ENCODE measurements at places on chromosomes 3 and 15. TPM values are rescaled to one million over a fixed set of nuclear protein-coding genes. Genes with fewer than 3 reads are reported as not detected.
A peak's percentile ranks its signal among the peaks of the same experiment; 100 is the strongest.

DNA sequence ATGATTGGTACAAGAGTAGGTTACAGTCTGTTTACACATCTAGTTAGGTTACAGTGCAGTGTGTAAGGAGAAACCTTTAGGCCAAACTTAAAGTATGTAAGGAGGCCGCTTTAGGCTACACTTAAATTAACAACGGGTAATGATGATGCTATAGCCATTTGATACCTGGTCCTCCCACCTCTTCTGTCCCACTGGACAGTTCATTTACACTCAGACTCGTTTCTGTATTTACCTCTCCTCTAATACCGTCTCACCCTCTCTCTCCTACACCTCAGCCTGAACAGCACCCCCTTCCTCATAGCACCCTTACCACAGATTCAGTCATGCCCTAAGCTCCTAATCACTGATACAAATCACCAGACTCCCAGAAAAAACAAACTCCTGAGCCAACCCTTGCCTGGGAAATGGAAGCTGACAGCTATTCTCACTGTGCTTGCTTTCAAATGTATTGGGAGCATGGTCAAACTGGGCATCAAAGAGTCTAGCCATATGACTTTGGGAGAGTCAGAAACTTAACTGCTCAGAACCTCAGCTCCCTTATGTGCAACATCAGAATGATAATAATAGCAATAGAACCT, 241.3 kb upstream of the SETMAR start:
- no peak for DNase-seq
- no peak overlapping the region for H3K4me3 ChIP-seq
- H3K27me3 ChIP-seq, result no peaks in the 10 kb centered on the region
- H3K4me1 ChIP-seq, result no peaks in the 10 kb centered on the region

- H3K27me3 ChIP-seq, result no peaks in the 10 kb centered on the region
- DNase-seq, result no peak
- no peaks in the 10 kb centered on the region for H3K4me1 ChIP-seq
These were observed 44.4 kb upstream of the B3GALNT1 start for GRCh38 chr3:161149529-161149928.

- H3K4me3 ChIP-seq, result no peak overlapping the region
- H3K27me3 ChIP-seq, result no peaks in the 10 kb centered on the region
- H3K4me1 ChIP-seq, result no peaks in the 10 kb centered on the region
- no peak overlapping the region for H3K27ac ChIP-seq
These were observed 150.5 kb upstream of the COL8A1 start for GRCh38 chr3:99487894-99488293.

- no peaks in the 10 kb centered on the region for H3K36me3 ChIP-seq
- no peak for DNase-seq
- no peaks in the 10 kb centered on the region for H3K4me1 ChIP-seq
- no peaks in the 10 kb centered on the region for H3K27me3 ChIP-seq
- H3K4me3 ChIP-seq, result no peak overlapping the region
- no peak overlapping the region for H3K27ac ChIP-seq
These were observed 88.5 kb upstream of the NANOGP8 start for GRCh38 chr15:35173444-35174118.

GRCh38 chr3:30313840-30314239, 292.6 kb upstream of the TGFBR2 start:
- no peaks in the 10 kb centered on the region for H3K36me3 ChIP-seq
- no peak overlapping the region for H3K4me3 ChIP-seq
- H3K27ac ChIP-seq, result no peak overlapping the region
- H3K27me3 ChIP-seq, result no peaks in the 10 kb centered on the region
- DNase-seq, result no peak
- H3K4me1 ChIP-seq, result no peaks in the 10 kb centered on the region

DNA sequence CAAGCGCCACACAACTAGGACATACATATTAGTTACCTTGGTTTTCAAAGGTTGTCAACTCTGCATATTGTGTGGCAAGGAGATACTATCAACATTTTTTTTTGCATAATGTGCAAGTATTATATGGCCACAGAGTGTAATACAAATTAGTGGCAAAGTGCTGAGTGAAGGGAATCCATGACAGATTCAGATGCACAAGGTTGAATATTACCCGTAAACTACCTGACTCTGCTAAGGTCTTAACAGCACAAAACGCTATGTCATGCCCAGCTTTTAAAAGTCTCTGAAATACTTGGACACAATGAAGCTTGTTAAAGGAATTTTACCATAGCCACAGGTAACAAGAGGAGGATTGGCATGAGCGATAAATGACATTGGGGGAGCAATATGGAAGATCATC, 79.0 kb downstream of the SATB1 start:
- DNase-seq, result no peak
- H3K27ac ChIP-seq, result no peak overlapping the region
- H3K4me1 ChIP-seq, result no peaks in the 10 kb centered on the region
- peaks cover 15% of the 10 kb centered on the region for H3K36me3 ChIP-seq
- no peaks in the 10 kb centered on the region for H3K27me3 ChIP-seq
- H3K4me3 ChIP-seq, result no peak overlapping the region

GRCh38 chr15:96470681-96471310, 140.3 kb downstream of the NR2F2 start:
- no peaks in the 10 kb centered on the region for H3K27me3 ChIP-seq
- H3K4me1 ChIP-seq, result no peaks in the 10 kb centered on the region
- H3K36me3 ChIP-seq, result no peaks in the 10 kb centered on the region
- no peak overlapping the region for H3K27ac ChIP-seq
- DNase-seq, result peak; percentile 13

DNA sequence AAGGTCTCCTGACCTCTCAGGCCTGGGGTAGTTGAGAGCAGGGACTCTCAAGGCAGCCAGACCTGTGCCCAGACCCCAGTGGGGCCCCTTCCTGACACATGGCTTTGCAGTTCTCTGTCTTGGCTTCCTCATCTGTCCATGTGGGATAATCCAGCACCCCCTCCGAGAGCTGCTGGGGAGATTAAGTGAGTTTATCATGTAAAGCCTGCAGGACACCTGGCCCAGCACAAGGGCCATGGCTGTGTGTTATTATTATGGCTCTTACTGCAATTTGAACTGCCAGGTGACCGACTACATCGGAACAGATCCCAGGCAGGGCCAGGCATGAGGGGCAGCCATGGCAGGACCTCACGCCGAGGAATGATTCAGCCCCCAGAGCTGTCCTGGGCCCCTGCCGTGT, 12.6 kb downstream of the DUSP7 start:
- no peaks in the 10 kb centered on the region for H3K27me3 ChIP-seq
- DNase-seq, result no peak
- H3K4me3 ChIP-seq, result no peak overlapping the region
- peaks cover 48% of the 10 kb centered on the region for H3K4me1 ChIP-seq
- H3K36me3 ChIP-seq, result peaks cover 8% of the 10 kb centered on the region

- no peaks in the 10 kb centered on the region for H3K4me1 ChIP-seq
- H3K27me3 ChIP-seq, result no peaks in the 10 kb centered on the region
- no peak overlapping the region for H3K4me3 ChIP-seq
- H3K27ac ChIP-seq, result no peak overlapping the region
- H3K36me3 ChIP-seq, result no peaks in the 10 kb centered on the region
- DNase-seq, result no peak
These were observed 108.9 kb upstream of the TRIM42 start for GRCh38 chr3:140568842-140569520.

DNA sequence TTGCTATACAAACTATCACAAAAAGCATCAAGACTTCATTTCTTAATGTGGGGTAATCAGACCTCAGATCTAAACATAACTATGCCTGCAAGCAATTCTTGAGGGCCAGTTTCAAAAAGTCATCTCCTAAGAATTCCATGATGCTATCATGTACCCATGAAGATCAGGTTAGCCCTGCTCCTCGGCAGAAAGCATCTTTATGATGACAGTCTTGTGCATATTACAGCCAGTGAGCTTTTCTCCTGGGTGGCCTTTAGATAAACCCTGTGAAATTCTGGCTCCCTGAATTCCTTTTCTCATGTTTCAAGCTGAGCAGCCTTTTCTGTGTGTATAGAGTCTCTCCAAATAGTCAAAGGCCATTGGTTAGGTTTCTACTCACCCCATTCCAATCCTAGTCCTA, 201.9 kb upstream of the MCTP2 start:
- no peak for DNase-seq
- no peak overlapping the region for H3K27ac ChIP-seq
- no peaks in the 10 kb centered on the region for H3K4me1 ChIP-seq
- H3K27me3 ChIP-seq, result no peaks in the 10 kb centered on the region
- no peak overlapping the region for H3K4me3 ChIP-seq

- H3K36me3 ChIP-seq, result no peaks in the 10 kb centered on the region
- H3K27me3 ChIP-seq, result no peaks in the 10 kb centered on the region
- peak within 1 kb of the TSS; percentile 81 for H3K4me3 ChIP-seq
- H3K27ac ChIP-seq, result peak within 1 kb of the TSS; percentile 75
These were observed at the start of gene GPR160 for GRCh38 chr3:170037463-170038433. TSS of gene GPR160 (plus strand) at chr3:170037995. CDS start at chr3:170083973, 45,978 bp downstream.

GRCh38 chr3:4644951-4645350, 151.8 kb downstream of the ITPR1 start:
- no peaks in the 10 kb centered on the region for H3K27me3 ChIP-seq
- DNase-seq, result no peak
- peaks cover 8% of the 10 kb centered on the region for H3K36me3 ChIP-seq
- H3K4me1 ChIP-seq, result no peaks in the 10 kb centered on the region
- no peak overlapping the region for H3K4me3 ChIP-seq
- H3K27ac ChIP-seq, result no peak overlapping the region

GRCh38 chr3:185733980-185734724, 90.7 kb downstream of the IGF2BP2 start:
- H3K27ac ChIP-seq, result no peak overlapping the region
- H3K27me3 ChIP-seq, result no peaks in the 10 kb centered on the region
- no peaks in the 10 kb centered on the region for H3K36me3 ChIP-seq
- no peak for DNase-seq

DNA sequence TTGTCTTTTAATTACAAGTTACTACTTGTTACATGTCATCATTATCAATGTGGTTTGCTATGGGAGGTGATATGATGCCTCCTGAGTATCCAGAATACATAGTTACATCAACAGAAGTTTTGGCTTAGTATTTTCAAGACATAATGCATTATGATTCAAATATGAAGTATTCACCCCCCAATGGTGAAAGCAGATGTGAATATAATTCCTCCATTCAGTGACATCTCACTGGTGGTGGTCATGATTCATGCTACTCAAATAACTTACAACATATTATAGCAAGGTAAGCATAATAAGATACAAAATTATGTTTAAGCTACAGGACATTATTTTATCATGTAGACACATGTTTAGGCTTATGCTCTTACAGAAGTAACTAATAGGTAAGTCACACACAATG, 34.9 kb upstream of the TTBK2 start:
- no peak overlapping the region for H3K27ac ChIP-seq
- no peak for DNase-seq
- no peak overlapping the region for H3K4me3 ChIP-seq

DNA sequence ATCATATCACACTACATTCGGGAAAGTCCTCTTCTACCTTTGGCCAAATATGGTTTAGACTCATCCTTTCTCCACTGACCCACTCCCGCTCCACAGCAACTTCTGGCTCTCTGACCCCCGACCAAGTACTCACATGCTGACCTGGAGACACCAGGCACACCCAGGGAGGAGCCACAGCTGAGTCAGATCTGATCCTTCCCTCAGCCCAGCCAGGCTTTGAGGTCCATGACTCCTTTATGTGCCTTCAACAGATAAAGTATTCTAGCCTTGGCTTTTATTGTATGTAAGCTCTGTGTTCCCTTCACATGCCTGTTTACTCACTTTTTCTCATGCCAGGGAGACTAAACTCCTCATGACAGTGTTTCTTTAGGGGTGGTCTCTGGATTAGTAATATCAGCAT, 166.9 kb upstream of the UMPS start:
- no peak for DNase-seq
- no peak overlapping the region for H3K4me3 ChIP-seq
- H3K27me3 ChIP-seq, result no peaks in the 10 kb centered on the region
- H3K36me3 ChIP-seq, result no peaks in the 10 kb centered on the region

GRCh38 chr15:31278061-31278445, 48.6 kb upstream of the KLF13 start:
- no peaks in the 10 kb centered on the region for H3K36me3 ChIP-seq
- no peaks in the 10 kb centered on the region for H3K4me1 ChIP-seq
- H3K4me3 ChIP-seq, result no peak overlapping the region
- H3K27ac ChIP-seq, result no peak overlapping the region

DNA sequence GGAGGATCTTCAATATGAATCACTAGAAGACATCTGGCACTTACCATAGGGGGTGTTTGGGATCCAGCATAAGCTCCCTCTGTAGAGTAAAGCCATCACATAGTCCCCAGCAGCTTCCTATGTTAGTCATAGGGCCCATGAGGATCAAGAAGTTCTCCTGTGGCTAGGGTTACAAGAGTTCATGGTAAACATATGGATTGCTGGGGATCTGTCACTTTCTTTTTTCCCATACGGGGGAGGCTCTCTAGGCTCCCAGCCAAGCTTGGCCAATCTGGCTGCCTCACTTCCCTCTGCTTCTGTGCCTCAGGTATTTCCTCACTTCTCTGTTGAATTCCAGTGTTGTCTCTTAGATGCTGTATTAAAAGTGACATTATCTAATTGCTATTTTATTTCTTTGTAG, 597.9 kb downstream of the PDCD6IP start:
- peak; percentile 23 for DNase-seq
- H3K36me3 ChIP-seq, result no peaks in the 10 kb centered on the region
- H3K4me3 ChIP-seq, result no peak overlapping the region
- no peaks in the 10 kb centered on the region for H3K4me1 ChIP-seq

- H3K4me3 ChIP-seq, result no peak overlapping the region
- no peaks in the 10 kb centered on the region for H3K4me1 ChIP-seq
- H3K36me3 ChIP-seq, result no peaks in the 10 kb centered on the region
- DNase-seq, result no peak
- no peaks in the 10 kb centered on the region for H3K27me3 ChIP-seq
These were observed 119.2 kb upstream of the ZBED2 start for GRCh38 chr3:111714305-111714704.

GRCh38 chr3:48561045-48561736, 2.4 kb downstream of the UCN2 start:
- peak; percentile 50 for DNase-seq
- no peaks in the 10 kb centered on the region for H3K27me3 ChIP-seq
- peak overlapping the region; percentile 36 for H3K4me3 ChIP-seq

DNA sequence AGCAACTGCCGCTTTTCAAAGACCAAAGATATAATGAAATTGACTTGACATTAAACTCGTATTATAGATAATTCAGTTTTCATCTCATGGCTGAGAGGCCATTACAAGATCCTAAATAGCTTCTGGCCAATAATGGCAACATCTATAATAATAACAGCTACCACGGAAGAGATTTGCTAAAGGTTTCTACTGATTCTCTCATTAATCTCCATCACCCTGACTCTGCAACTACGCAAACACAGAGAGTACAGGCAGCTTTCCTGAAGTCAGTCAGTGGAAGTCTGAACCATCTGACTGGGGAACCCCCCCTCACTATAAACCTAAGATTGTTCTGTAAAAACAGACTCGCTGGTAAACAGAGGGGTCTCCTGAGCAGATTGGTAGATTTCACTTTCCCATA, 257.1 kb downstream of the MAGI1 start:
- H3K4me3 ChIP-seq, result no peak overlapping the region
- H3K36me3 ChIP-seq, result no peaks in the 10 kb centered on the region
- DNase-seq, result no peak
- H3K27me3 ChIP-seq, result no peaks in the 10 kb centered on the region

FAM3D gene
- 7.7 TPM for total RNA-seq

CELSR3 gene
- 1.7 TPM for total RNA-seq

SLCO2A1 gene
- 56.2 TPM for total RNA-seq

VIPR1 gene
- 262 TPM for total RNA-seq

SERPINI1 gene
- total RNA-seq, result 0.89 TPM

PGBD4 gene
- total RNA-seq, result 0.61 TPM
